Activated naive CD8-positive, alpha-beta T cell treated with anti-CD3 and anti-CD28 coated beads, Interleukin-2, amount 10 ng/mL, durations not matched to agents 7 days and 5 days (primary cell): ENCODE measurements at places on chromosomes 1 and 21. TPM values are rescaled to one million over a fixed set of nuclear protein-coding genes. Genes with fewer than 3 reads are reported as not detected.

GPA33 gene
- total RNA-seq: 3.0 TPM

IL19 gene
- total RNA-seq: not detected

OR2L8 gene
- not detected for total RNA-seq

C8A gene
- total RNA-seq: not detected

PRMT2 gene
- 153 TPM for total RNA-seq

SPRR1A gene
- total RNA-seq: not detected

AXDND1 gene
- 0.85 TPM for total RNA-seq

BRDT gene
- not detected for total RNA-seq

FCRL1 gene
- total RNA-seq: 0.50 TPM

SLC30A10 gene
- total RNA-seq: not detected

FAM72C gene
- 8.0 TPM for total RNA-seq

DVL1 gene
- 35.5 TPM for total RNA-seq

C1orf116 gene
- total RNA-seq: not detected

ZNF648 gene
- not detected for total RNA-seq

BCL2L15 gene
- total RNA-seq: 1.1 TPM

PRKCZ gene
- 24.4 TPM for total RNA-seq

TRAF3IP3 gene
- total RNA-seq: 392 TPM

LCE1B gene
- not detected for total RNA-seq

GJA5 gene
- total RNA-seq: not detected

IL10RB gene
- total RNA-seq: 40.6 TPM

TSPAN1 gene
- not detected for total RNA-seq

PIGV gene
- 21.5 TPM for total RNA-seq

ZC3H12A gene
- total RNA-seq: 34.6 TPM

C1orf115 gene
- total RNA-seq: 0.25 TPM

UBL4B gene
- not detected for total RNA-seq

RAP1GAP gene
- 0.69 TPM for total RNA-seq

CADM3 gene
- total RNA-seq: not detected

PCP4 gene
- total RNA-seq: not detected

ATP1A2 gene
- not detected for total RNA-seq

NAV1 gene
- 3.2 TPM for total RNA-seq

CDCA8 gene
- total RNA-seq: 67.0 TPM

RIIAD1 gene
- total RNA-seq: not detected

ADORA3 gene
- total RNA-seq: 0.20 TPM

LCE3D gene
- not detected for total RNA-seq

LEMD1 gene
- 1.1 TPM for total RNA-seq

OR4F29 gene
- total RNA-seq: not detected

TIAM1 gene
- total RNA-seq: 21.8 TPM

ZBTB8OS gene
- 61.7 TPM for total RNA-seq

APCS gene
- total RNA-seq: not detected

OR2T35 gene
- total RNA-seq: not detected

APOBEC4 gene
- total RNA-seq: not detected
